MCF 10A (cell line): ENCODE measurements at places on chromosomes 5 and 9.

DNA sequence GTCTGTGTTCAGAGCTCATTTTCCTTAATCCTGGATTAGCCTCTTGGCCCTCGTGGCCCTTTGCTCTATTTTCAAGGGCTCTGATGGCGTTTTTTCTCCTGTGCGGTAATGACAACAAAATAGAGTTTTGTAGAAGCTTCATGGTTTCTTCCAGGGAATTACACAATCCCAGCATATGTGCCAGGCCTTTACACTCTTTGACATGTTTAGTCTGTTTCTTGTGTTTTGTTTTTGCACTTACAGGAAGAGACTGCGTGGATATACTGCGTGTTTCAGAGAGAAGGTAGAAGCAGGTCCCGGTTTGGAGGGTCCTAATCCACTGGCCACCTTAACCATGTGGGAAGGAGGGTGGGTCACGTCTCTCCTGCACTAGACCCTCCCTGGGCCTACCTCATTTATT, 400.2 kb upstream of the IRX4 start:
- no peak for DNase-seq

GRCh38 chr9:131744171-131744719, 4.4 kb upstream of the RAPGEF1 start:
- DNase-seq = no peak

DNA sequence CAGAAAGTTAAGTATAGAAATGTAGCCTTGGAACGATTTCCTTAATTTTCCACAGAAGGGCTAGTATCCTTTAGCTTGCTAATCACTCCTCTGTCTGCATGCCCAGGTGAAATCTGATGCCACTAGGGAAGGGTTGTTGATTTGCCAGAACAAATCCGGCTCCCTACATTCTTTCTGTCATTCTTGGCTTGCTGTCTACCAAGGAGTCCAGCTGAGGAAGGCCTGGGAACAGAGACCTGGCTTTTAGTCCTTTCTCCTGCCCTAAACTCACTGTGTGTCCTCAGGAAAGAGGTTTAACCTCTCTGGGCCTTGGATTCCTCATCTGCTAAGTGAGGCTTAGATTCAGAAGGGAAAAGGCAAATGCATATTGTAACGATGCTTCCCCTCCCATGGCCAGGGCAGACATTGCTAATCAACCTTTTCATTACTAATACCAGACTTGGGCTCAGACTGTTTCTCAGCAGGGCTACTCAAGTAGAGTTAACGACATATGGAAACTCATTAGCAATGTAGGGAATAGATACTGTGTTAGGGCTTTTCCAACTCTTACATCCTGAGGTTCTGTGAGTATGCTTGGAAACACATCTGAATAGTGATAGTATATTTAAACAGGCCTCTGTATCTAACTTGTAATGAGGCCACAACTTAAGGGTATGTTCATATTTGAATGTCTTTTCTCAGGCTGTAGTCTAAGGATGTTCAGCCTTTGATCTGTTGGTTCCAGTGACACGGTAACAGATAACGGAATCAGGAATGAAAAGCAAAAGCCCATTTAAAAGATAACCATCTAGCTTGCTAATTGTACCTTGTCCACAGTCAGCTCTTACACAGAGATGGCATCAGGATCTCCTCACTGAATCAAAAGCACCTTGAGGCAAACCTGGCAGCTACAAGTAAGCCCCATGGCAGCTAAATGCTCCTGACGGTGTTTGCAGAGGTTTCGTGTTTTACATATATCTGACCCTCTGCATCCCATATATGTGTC, 4.1 kb downstream of the GALNT10 start:
- DNase-seq = peak; percentile 87

DNA sequence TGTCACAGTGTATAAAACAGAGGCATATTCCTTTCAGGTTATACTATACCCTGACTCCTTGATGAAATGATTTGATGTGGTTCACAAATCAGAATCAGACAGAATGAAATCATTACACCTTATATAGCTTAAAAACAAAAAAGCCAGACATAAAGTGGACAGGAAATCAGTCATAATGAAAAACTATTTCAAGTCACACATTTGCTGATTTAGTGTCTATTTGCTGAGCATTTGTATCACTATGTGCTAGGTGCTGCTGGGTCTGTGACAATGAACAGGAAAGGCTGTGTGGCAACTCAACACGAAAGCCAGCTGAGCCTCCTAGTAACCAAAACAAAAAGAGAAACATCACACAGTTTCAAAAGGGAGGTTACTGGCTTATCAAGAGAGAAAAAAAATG, 194.0 kb downstream of the EFNA5 start:
- DNase-seq = peak; percentile 60

DNA sequence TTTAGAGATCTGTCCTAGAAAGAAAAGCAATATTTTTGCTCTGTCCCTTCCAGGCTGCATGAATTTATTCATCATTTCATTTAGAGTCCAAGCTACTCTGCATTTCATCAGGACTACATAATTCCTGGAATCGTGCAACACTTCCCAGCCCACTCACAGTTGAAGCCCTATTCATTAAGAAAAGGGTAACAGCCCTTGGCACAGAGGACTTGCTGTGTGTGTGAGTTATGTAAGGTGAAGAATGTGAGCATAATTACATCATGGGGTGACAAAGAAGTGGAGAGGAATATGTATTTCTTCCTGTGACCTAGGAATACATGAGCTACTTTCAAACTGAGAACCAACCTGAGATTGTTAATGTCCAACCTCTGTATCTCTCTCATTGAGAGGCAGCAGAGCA, 317.4 kb downstream of the ARHGEF28 start:
- DNase-seq = no peak

DNA sequence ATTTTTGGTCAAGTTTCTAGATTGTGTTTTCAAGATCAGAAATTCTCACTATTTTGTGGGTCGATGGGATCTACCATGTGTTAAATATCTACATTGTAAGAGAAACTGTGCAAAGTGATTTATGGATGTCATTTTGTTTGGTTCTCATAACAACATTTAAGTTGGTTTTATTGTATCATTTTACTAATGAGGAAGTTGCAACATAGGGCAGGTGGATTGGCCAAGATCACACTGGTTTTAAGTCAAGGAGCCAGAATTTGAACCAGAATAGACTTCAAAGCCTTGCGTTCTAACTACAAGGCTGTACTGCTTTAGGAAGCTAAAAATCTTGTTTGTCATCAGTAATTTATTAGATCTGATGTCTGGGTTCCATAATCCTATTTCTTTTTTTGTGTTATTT, 23.4 kb downstream of the SH3TC2 start:
- peak; percentile 30 for DNase-seq

DNA sequence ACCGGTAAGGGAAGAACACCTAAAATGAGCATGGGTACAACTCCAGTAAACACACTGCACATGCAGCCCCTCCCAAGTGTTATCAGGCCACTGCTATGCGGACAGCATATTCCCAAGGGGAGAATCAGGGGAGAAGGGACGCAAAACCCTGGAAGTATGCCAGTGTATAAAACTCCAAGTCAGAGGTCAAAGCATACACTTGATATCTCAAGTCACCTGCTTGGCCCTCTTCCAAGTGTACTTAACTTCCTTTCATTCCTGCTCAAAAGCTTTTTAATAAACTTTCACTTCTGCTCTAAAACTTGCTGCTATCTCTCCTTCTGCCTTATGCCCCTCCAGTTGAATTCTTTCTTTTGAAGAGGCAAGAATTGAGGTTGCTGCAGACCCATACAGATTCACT, 408.1 kb downstream of the HTR1A start:
- no peak for DNase-seq

DNA sequence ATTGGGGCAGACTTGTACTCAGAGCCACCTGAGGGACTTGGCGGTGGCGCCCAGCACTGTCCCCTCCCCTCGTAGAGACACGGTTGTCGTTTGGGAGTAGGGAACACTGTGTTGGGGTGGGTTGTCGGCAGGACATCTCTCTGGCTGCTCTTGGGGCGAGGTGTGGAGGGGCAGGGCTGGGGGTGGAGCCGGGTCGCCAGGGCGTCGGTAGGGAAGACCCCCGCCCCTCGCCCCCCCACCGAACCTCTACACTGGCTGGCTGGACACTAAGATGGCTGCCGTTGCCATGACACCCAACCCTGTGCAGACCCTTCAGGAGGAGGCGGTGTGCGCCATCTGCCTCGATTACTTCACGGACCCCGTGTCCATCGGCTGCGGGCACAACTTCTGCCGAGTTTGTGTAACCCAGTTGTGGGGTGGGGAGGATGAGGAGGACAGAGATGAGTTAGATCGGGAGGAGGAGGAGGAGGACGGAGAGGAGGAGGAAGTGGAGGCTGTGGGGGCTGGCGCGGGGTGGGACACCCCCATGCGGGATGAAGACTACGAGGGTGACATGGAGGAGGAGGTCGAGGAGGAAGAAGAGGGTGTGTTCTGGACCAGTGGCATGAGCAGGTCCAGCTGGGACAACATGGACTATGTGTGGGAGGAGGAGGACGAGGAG, 778 bp downstream of the TRIM41 start:
- DNase-seq = no peak

DNA sequence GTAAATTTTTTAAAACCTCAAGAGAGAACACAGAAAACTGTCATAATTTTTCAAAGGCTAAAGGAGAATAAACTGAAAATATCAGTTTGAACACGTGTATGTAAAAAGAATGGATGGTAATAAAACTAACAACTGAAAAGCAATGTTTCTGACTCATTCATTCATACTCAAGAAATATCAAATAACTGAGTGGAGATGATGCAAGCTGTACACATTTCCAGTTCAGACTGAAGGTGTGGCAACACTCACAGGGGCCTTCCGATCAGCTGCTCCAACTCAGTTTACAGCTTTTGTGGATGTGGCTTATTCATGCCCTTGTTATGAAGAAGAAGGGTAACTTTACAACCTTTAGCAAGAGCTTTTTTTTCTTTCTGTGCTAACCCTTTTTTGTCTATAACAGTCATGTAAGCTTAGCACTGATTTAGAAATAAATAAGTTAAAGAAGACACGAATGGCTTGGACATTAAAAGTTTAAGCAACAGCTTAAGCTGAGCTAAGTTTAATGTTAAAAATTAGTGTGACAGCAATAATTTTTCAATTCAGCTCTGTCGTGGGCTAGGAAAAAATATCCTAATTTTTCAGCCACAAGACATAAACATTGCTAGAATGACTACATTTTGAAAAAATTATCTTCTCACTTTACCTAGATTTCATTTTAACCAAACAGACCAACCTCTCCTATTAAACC, 453.5 kb downstream of the RAB3C start:
- peak; percentile 95 for DNase-seq

DNA sequence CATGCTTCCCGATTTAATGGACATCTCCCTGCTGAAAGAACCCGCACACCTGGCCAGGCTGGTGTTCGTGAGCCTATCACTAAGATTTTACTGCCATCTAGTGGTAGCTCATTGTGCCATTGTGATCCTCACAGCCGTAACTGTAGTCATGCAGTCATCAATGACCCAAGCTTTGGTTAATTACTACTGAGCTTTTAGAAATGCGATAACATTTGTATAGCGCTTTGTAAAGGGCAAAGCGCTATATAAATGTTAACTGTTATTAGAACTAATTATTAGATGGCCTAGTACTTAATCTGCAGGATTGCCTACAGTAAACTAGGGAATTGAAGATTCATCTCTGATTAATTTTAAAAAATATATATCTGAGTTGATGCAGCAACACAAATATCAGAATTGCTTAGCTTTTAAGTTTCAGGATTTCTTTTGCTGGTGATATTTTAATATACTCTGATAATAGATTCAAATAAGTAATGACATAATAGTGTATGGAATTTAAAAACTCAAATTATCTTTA, 90.2 kb downstream of the HACD4 start:
- DNase-seq = peak; percentile 61

DNA sequence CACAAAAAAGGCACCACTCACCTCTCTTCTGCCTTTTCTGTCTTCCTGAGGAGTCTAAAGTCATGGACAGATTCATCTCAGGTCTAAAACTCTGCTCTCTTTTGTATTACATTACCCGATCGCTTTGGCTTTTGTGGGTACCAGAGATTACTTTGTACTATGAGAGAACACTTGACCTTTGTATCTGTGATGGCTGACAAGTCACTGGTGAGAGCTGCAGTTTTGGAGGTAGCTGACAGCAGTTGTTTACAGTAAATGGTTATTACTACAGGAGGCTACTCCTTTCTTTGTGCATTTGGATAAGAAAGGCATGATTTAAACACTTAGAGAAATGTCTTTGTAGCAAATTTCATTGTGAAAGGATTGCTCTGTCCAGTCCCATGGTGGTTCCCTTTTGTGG, 307.3 kb downstream of the FBXL17 start:
- no peak for DNase-seq

- DNase-seq = peak; percentile 94
Measured at GRCh38 chr9:135126451-135127187, 39.2 kb downstream of the OLFM1 start.

- no peak for DNase-seq
Measured at GRCh38 chr9:34374339-34374738, 2.4 kb downstream of the MYORG start.

- DNase-seq = peak; percentile 71
Measured at GRCh38 chr5:101676646-101677045, 619.4 kb downstream of the SLCO4C1 start.

GRCh38 chr5:9815051-9815450, 184.9 kb upstream of the TAS2R1 start:
- DNase-seq = no peak

GRCh38 chr5:28603869-28604268, 1565.5 kb upstream of the CDH9 start:
- no peak for DNase-seq

DNA sequence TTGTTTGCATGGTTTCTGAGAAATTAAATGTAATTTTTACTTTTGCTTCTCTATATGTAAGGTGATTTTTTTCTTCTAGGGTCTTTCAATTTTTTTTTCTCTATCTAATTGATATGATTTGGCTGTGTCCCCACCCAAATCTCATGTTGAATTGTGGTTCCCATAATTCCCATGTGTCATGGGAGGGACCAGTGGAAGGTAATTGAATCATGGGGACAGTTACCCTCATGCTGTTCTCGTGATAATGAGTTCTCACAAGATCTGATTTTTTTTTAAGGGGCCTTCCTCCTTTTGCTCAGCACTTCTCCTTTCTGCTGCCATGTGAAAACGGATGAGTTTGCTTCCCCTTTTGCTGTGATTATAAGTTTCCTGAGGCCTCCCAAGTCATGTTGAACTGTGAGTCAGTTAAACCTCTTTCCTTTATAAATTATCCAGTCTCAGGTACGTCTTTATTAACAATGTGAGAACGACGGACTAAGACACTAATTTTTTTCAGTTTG, 150.8 kb downstream of the MTRR start:
- no peak for DNase-seq

GRCh38 chr9:130846487-130847305, 11.6 kb downstream of the ABL1 start:
- DNase-seq = peak; percentile 84

- no peak for DNase-seq
Measured at GRCh38 chr5:59528202-59528862, 365.2 kb downstream of the PDE4D start.

GRCh38 chr5:40073927-40074326, 605.8 kb upstream of the PTGER4 start:
- DNase-seq = no peak

DNA sequence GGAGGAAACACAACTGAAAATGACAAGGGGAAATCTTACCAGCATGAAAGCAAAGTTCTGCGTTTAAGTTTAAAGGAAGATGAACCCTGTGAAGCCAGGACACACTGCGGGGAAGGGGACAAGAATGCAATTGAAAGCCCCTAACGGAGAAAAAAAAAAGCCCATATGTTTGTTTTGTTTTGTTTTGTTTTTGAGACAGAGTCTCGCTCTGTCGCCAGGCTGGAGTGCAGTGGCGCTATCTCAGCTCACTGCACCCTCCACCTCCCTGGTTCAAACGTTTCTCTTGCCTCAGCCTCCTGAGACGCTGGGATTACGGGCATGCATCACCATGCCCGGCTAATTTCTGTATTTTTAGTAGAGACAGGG, 2.9 kb downstream of the STK10 start:
- DNase-seq = no peak

GRCh38 chr9:112332977-112333638, at the start of gene PTBP3:
Gene PTBP3 (minus strand): TSS chr9:112333619. CDS start chr9:112297865, 35,754 bp downstream.
- peak; percentile 80 for DNase-seq

GRCh38 chr5:145110181-145110580, 725.0 kb downstream of the PRELID2 start:
- no peak for DNase-seq
